ENCODE measurements at places on chromosomes 7 and 10.

DNA sequence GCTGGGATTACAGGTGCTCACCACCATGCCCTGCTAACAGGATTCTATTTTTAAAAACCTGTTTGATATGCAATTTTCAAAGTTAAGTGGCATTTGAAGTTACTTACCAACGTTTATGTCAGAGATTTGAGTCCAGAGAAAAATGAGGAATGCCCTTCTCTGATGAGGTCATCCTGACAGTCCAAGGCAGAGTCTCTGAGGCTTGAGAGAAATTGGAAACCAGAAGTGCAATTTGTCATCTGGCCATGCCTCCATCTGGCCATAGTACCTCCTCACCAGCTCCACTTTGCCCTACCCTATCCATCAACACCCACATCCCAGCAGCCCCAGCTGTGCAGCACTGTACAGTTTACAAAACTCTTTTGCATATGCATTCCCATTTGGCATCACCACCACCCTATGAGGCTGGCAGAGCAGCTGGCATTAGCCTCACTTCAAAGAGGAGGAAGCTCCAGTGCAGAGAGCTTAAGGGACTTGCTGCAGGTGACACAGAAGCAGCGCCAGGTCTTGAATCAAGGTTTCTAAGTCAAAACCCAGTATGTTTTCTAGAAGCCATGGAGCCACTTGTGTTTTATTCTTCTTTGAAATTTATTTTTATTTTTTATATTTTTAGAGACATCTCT, 54.5 kb upstream of the PDZD8 start:
- DNase-seq = no peak

GRCh38 chr10:109920016-109920415, 3.3 kb downstream of the XPNPEP1 start:
- DNase-seq = no peak

DNA sequence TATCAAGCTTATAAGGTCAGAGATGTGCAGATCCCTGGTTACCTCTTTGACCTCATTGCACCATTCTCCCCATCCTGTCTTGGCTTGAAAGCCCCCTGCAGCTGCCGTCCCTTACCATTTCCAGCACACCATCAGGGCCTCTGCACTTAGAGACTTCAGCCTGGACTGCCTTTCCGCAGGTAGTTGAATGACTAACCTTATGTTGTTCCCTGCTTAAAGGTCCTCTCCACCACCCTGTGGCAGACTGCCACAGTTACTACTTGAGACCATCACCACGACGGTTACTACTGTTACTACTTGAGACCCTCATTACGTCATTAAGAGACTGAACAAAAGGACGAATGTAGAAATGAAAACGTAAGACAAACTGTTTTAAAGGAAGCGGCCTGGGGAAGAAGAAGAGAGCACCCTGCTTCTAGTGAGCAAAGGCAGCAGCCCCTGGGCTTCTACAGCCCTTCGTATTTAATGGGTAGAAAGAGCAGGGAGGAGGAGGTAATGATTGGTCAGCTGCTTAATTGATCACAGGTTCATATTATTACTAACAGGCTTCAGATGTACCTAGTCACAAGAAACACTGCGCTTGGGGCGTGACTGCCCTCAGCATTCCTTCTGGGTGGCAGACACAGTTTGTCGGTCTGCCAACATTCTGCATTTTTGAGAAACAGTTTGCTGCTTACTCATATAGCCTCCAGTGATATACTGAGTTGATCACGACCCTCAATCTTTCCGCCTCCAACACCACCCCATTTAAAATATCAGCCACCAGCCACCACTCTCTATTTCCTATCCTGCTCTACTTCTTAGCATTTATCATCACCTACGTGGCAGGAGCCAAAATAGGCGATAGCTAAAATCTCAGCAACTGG, 74.1 kb upstream of the PARD3 start:
- DNase-seq = no peak

GRCh38 chr10:59903871-59904270, 2.5 kb downstream of the CCDC6 start:
- no peak for DNase-seq

GRCh38 chr7:47837826-47838225, 110.4 kb downstream of the PKD1L1 start:
- DNase-seq = no peak

Measured in mesothelial cell of epicardium (in vitro differentiated cells).